ENCODE measurements at places on chromosomes 13 and 19.

GRCh38 chr13:43815204-43815603 is 28.4 kb upstream of the ENOX1 start:
- DNase-seq, result no peak

GRCh38 chr13:67036699-67037457 is 193.3 kb downstream of the PCDH9 start:
- DNase-seq, result no peak

GRCh38 chr13:33206425-33206824 is 79.1 kb downstream of the STARD13 start:
- no peak for DNase-seq

DNA sequence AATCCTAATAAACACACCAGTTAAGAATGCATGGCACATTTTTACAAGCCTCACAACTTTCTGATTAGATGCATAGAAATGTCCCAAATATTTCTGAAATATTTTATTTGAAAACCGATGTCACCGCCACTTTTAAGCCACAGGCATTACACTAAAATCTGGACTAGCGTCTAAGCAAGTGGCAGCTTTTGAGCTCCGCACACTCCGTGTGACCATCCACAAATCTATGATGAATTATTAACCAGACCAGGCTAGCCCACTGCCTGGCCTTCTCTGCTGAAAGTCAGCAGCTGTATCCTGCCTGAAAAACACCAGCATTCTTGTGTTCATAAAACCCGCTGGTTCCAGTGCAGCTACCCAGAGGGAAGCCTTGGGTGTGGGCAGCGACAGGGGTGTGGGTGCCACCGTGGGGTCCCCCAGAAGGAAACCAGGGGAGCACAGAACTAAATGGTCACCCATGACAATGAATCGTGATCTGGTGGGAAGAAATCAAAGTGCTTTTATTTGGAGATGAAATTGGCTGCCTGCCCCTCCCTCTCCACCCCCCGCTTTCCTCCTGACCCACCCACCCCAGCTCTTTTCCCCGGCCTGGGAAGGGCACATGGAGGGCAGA is 13.8 kb downstream of the RASA3 start:
- DNase-seq, result no peak

- no peak for DNase-seq
Observed at GRCh38 chr13:46565808-46566750, 13.1 kb downstream of the LRCH1 start.

DNA sequence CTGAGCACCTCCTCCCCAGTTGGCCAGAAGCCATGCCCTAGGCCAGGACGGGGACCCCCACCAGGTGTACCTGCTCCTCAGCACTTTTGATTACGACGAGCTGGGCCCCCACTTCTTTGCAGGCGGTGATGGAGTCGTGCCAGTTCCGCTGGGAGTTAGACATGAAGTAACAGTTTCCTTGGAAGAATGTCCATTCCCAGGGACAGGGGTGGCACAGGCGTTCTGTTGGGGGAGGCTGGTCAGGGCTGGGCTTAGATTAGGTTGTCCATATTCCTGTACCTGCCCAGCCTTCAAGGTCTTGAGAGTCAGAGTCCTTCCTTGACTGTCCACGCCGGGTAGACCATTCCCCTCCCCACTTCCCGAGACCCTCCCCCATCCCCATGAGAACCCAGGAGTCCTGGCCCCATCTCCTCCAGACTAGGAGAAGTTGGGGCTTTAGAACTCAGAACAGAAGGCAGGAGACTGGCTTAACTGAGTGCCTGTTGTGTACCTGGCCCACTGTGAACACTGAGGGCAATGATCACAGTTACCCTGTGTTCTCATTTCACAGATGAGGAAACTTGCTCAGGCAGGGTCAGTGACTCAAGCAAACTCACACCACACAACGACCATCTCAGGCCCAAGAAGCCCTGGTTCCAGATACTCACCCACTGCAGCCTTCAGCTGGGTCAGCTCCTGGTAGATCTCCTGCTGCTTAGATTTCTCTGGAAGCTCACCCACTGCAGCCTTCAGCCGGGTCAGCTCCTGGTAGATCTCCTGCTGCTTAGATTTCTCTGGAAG is 2.3 kb downstream of the CD209 start:
- no peak for DNase-seq

DNA sequence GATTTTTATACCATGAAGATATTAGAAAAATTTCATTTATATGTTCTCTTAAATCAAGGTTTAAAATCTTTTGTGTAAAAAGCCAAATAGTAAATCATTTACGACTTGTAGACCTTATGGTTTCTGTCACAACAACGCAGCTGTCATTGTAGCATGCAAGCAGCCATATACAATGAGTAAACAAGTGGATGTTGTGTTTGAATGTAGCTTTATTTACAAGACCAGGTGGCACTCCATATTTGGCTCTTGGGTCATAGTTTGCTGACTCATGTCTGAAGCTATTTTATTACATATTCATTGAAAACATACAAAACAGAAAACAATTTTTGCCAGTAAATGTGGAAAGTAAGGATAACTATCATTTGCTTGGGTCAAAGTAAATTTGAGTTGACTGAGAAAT is 930.8 kb downstream of the SLITRK5 start:
- no peak for DNase-seq
